ENCODE measurements at places on chromosomes 2 and 18.

DNA sequence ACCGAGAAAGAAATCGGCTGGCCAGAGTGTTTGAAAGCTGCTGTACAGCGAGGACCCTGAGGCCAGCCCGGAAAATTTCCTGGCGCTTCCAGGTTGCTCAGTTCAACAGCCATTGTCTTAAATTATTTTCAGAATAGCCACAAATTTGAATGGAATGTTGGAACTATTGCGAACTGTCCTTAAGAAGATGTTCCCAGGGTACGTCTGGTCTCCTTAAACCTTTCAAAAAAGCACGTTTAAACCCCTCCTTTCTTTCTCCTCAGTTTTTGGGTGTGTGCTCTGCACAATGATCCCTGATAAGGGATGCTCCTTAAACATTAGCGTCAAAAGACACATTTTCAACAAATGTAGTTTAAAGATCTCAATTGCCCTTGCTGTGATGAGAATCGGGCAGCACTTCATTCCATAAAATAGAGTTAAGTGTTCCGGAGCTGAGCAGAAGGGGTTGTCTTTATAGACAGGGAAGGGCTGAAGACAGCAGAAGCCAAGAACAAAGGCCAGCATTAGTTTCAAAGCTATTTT is 14.5 kb upstream of the LPIN2 start:
- DNase-seq = no peak

- DNase-seq = no peak
Measured at GRCh38 chr2:187906021-187906420, 351.8 kb upstream of the TFPI start.

GRCh38 chr2:31196622-31197021 is 20.7 kb downstream of the CAPN14 start:
- no peak for DNase-seq

GRCh38 chr2:173196080-173196479 is 120.4 kb downstream of the MAP3K20 start:
- DNase-seq = no peak

Data from ELR (cell line).